CD4-positive, alpha-beta T cell treated with Interleukin-15 for 4 hours (primary cell): ENCODE measurements at places on chromosomes 11 and 22.

DNA sequence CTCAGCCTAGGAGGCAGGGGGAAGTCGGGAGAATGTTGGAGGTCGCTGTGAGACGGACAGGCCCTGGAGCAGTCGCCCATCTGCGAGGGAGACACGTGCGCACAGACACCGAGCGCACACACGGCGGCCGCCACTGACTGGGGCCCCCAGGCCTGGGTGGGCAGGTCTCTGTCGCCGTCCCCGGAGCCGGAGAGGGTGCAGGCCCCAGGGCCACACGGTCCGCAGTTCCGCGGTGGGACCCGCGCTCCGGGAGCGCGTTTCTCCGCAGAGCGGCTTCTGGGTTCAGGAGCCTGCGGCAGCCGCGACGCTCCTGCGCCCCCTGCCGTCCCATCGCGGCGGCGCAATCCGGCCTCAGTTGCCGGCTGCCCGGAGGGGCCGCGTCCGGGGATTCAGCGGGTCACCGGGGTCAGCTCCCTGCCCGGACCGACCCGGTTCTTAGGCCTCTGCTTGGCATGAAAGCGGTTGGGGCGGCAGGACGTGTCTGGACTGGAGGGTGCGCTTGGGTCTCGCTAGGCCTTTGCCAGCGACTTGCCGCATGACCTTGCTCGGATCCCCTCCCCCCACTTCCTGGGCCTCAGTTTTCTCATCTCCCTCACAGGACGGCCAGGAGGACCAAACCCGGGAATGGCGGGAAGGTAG, 31.2 kb downstream of the PDE2A start:
- DNase-seq: peak; percentile 54

- no peak for DNase-seq
These were observed 60.4 kb downstream of the TEAD1 start for GRCh38 chr11:12734625-12735024.

DNA sequence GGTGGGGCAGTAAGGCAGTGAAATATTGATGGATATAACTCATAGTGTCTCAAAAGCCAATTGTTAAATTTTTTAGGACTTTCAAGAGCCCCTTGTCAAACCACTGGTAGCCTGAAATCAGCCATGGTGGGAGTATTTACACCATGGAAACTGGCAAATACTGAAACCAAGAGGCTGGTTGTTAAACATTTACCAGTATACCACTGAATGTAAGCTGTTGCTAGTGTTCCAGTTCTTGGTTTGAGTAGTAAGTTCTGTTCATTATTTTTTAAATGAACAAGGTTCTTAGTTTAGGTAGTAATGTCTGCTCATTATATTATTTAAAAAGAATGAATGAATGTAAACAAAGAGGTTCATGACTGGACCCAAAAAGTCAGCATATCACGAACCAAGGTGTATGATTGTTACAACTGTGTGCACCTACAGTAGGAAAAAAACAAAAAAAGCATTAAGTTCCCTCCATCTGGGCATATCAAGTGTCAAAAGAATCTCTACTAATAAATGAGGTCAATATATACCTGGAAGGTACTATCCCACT, 4.5 kb upstream of the EIF3F start:
- DNase-seq: no peak

DNA sequence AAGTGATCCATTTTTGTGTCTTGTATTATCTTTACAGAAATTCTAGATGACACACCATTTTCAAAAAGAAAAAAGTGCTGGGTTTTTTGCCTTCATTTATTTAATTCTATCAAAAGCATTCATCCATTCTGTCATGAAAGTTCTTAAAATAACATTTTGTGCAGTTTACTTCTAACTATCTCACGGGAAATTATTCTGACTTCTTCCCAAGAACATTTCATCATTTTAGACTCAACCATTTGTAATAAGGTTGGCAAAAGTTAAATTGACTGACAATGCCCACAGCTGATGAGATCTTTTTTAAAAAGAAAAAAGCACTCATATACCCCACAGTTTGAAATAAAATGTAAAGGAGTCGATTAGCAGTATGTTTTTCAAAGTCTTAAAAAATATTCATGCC, 68.5 kb downstream of the SBF2 start:
- DNase-seq: no peak

DNA sequence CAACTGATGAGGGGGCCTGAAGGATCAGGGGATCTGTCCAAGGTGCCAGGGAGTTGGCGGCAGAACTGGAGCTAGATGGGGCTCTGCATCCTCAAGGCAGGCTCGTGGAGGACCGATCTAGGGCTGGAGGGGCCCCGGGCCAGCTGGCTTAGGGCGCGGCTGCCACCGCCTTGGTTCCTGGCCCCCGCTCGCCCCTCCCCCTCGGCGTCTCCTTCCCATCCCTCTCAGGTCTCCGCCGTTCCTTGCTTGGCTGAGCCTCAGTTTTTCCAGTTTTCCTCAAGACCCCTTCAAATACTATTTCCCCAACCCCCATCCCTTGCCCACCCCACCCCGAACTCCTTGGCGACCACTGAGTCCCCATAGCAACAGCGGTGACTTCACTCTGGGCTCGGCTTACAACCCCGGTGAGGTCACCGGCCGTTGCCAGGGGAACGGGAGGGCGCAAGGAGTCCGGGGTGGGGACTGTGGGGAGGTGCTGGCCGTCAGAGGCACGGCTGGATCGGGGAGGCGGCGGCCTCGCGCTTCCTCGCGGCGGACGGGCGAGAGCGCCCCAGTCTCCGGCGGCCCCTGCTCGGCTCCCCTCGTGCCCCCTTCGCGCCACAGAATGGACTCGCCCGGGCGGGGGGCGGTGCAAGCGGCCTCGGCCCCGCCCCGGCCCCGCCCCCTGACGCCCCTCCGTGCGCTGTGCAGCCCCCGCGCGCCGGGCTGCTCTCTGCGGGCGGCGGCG, 7.5 kb downstream of the FREY1 start:
- DNase-seq: peak; percentile 74

- no peak for DNase-seq
These were observed 54.7 kb downstream of the MICAL3 start for GRCh38 chr22:17969701-17970113.

DNA sequence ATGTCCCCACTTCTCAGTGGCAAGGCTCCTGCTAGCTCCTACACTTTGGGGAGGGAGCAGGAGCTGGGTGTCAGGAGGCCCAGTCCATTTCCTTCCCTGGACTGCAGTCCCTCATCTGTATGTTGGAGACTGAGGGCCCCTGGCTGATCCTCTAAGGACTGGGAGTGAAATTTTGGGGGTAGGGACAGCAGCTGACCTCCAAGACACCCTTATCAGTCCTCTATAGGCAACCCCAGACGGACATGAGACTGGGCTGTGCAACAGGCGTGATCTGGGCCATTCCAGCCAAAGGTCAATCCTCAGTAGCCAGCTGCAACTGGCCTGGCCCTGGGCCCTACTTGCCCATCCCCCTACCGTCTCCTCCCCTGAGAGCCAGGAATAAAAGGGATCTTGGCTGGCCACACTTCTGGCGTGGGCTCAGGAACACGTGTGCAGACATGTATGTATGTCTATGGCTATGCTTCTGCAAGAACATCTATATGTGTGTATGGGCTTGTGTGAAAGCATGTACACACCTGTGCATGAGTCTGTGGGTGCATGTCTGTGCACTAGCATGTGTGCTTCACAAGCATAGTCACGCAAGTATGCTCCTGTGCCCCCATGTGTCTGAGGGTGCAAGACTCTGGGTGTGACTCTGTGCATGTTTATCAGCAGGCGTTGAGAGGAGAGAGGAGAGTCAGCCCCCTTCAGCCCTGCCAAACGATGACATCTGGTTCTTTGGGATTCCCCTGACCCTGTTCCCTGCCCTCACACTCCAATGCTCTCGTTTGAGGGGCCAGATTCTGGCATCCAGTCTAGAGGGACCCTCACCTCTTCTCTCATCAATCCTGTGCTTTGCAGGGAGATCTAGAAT, 24.6 kb upstream of the DGAT2 start:
- DNase-seq: no peak

DNA sequence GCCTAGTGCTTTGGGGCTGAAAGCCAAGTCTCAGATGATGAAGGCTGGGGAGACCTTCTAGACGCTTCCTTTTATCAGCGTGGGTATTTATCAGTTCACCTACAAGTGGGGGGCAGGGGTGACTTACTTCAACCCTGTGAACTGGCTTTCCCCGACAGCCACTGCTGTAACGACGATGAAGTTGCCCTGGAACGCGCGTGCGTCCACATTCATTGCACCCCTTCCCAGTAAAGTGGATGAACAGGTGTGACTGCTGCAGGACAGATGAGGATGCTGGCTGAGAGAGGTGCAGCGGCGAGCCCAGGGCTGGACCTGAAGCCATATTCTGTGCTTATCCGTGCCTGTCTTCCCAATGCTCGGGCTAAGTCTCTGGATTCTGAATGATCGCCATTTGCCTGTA, 1122.3 kb downstream of the TBC1D22A start:
- DNase-seq: no peak

GRCh38 chr22:29883775-29884097, 762 bp downstream of the MTMR3 start:
- DNase-seq: peak; percentile 3

GRCh38 chr11:71543866-71544265, 4.4 kb upstream of the KRTAP5-9 start:
- DNase-seq: no peak
